ENCODE measurements at places on chromosomes 3 and 15. TPM values are rescaled to one million over a fixed set of nuclear protein-coding genes. Genes with fewer than 3 reads are reported as not detected.

The EBLN2 gene
- 0.71 TPM for total RNA-seq

The WDR93 gene
- total RNA-seq = 1.5 TPM

The VEPH1 gene
- 79.0 TPM for total RNA-seq

The TTBK2 gene
- total RNA-seq = 10.6 TPM

The KNSTRN gene
- total RNA-seq = 65.1 TPM

The LSAMP gene
- total RNA-seq = not detected

The NMNAT3 gene
- total RNA-seq = 73.6 TPM

The RPLP1 gene
- 70.1 TPM for total RNA-seq

The DAZL gene
- not detected for total RNA-seq

The GAP43 gene
- total RNA-seq = not detected

The CDCP1 gene
- 11.3 TPM for total RNA-seq

The PROK2 gene
- total RNA-seq = not detected

The CPA3 gene
- not detected for total RNA-seq

GRCh38 chr15:76345880-76346668 lies 9.5 kb downstream of the ISL2 start:
- no peak for DNase-seq

DNA sequence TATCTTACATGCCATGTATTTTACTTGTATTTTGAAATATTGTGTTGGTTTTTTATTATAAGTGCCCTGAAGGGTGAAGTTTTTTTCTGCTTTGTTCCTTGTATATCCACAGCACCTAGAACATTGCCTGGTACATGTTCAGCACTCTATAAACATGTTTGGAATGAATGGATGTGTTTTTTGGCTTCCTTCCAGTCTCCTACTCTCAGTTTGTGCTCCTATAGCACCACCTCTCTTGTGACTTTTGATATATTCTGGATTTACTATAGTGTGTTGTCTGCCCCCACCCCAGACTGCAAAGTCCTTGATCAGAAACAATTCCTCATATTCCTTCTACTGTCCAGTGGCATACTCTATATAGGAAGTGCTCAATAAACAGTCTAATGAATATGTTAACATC lies 60.6 kb downstream of the PLCL2 start:
- no peak for DNase-seq

DNA sequence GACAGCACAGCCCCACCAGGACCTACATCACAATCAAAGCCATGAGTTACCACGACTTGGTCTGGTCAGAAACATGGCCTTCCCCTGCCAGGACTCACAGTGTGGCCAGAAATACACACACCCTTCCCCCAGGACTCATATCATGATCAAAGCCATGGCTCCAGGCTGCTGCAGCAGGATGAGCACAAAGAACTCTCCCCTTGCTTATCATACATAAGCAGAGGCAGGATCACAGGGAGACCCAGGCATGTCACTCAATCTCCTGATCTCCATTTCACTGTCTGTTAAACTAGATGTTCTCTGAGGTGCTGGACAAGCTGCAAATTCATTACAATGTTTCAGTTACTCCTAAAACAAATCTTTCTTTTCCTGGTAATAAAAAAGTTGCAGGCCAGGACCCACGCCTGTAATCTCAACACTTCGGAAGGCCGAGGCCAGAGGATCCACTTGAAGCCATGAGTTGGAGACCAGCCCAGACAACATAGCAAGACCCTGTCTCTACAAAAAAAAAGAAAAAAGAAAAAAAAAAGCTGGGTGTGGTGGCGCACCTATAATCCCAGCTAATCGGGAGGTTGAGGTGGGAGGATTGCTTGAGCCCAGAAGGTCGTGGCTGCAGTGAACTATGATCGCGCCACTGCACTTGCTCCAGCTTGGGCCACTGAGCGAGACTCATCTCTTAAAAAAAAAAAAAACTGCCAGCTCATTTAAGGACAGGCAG lies 1.2 kb downstream of the PFKFB4 start:
- DNase-seq = no peak

DNA sequence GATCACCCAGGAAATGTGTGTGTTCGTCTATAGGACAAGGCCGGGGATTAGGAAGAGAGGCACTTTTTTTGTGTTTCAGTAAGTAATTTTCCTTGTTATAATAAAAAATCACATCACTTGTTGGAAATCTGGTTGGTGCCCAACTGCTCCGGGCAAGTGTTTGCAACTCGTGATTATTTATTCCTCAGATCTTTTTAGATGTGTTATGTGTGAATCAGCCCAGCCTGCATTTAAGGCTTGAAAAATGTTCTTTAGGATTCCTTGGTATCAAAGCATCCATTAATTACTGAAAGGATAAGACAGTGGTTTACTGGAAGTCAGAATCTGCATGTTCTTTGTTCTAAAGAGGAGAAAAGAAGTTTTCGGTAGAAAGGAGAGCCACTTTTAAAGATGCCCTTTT lies 345.6 kb downstream of the FEZF2 start:
- no peak for DNase-seq

- no peak for DNase-seq
Measured at GRCh38 chr3:123859177-123859576, 25.0 kb downstream of the MYLK start.

GRCh38 chr3:158789592-158789991 lies 12.3 kb upstream of the MFSD1 start:
- peak; percentile 53 for DNase-seq

GRCh38 chr3:13767896-13768295 lies 112.0 kb downstream of the WNT7A start:
- no peak for DNase-seq

- DNase-seq = no peak
Measured at GRCh38 chr3:16013568-16013967, 160.9 kb upstream of the GALNT15 start.

DNA sequence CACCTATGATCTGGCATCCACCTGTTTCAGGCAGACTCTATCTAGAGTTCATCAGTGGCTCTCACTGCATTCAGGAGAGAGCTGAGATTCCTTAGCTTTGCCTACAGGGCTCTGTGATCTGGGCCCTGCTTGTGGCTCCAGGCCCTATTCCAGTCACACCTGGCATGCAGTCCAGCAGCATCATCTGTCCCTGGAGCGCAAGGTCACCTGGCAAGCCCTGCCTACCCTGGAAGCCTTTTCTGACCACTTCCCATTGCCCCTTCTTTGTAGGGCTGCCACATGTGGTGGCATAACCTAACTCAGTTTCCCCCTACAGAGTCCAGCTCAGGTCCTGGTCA lies 115.1 kb upstream of the PLXNA1 start:
- DNase-seq = no peak

DNA sequence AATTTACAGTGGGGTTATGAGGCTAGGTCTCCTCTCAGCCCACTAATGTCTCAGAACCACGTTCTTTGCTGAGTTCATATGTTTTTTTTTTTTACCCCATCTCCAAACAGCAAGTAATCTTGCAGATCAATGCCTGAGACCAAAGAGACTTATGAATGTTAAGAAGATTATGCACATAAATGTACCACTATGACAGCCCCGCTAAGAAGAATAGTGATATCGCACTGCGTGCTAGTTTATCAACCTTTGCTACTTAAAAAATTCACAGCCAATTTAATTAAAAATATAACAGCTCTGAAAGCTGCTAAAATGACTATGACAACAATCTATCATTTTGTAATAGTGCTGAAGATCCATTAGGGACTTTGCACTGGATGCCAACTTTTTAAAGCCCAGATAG lies 739.0 kb upstream of the CFAP20DC start:
- no peak for DNase-seq

DNA sequence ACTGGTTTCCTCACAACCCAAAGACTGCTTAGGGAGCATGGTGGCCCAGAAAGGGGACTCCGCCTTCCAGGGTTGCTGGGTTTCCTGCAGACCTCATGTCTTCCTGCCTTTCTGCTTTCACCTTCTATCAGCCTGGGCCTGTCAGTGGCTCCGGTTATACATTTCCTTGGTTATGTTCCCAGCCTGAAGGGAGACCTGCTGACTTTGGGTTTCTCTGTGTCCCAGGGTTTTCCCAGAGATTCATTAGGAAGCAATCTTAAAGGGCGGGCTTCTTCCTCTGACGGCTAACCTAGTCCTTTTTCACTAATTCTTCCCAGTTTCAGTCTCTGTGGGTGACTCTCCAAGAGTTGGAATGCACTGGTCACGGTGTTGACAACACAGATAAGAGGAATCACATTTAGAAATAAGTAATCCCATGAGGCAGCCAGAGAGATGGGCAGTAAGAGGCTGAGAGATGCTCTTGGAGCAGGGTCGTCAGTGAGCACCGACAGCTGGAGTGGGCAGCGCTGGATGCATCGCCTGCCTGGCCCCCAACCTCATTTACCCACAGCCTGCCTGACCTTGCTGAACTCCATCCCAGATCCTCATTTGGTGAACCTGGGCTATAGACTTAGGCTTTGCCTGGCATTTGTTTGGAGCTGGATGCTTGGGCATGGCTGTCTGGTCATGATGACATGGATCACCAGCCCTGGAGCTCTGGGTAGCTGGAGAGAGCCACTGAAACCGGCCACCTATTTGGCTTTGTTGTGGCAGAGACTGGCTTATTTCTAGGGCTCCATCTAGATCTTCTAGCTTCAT lies 10.0 kb upstream of the EHD4 start:
- no peak for DNase-seq

- no peak for DNase-seq
Measured at GRCh38 chr3:110519071-110519470, 552.5 kb upstream of the NECTIN3 start.

- no peak for DNase-seq
Measured at GRCh38 chr15:77608774-77609173, 23.9 kb downstream of the LINGO1 start.

- DNase-seq = no peak
Measured at GRCh38 chr15:40034186-40034946, 4.6 kb downstream of the SRP14 start.

DNA sequence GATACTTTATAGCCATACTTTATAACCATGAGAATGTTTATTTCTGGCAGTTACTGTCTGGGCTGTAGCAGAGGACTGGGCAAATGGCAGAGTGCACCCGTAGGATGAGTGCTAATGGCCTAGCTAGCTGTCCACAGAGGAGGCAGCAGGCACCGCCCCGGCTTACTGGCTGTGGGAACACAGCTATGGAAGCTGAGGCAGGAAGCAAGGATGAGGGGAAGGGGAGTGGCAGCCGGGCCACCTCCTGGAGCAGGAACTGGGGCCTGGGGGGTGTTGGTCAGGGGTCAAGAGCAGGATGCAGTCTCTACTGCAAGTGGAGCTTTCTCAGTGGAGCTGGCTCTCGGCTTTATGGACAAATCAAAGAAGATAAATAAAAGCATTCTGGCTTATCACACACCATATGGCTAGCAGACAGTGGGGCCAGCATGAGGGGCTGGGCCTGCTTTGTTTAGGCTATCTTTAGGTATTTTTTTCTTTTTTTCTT lies 316.8 kb upstream of the CTDSPL start:
- no peak for DNase-seq

GRCh38 chr3:56998076-56998529 lies 62.4 kb upstream of the SPATA12 start:
- no peak for DNase-seq

- DNase-seq = no peak
Measured at GRCh38 chr15:44081026-44082013, 113.8 kb downstream of the FRMD5 start.

DNA sequence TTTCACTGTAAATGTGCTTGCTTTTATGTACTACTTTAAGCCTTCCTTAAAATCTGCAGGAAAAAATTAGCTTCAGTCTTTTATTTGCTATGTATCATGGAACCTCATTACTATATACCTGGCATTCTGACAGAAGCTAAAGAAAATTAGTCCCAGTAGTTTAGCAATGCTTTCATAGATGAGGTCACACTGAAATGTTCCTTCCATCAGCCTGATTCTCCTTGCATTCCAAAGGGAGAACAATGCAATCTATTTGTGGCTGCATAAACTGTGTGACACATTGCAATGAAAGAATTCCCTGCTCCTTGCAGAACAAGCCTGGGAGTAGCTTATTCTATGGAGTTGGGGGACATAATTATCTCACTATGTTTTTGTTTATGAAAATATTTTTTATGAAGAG lies 691.5 kb upstream of the ARPP21 start:
- no peak for DNase-seq

DNA sequence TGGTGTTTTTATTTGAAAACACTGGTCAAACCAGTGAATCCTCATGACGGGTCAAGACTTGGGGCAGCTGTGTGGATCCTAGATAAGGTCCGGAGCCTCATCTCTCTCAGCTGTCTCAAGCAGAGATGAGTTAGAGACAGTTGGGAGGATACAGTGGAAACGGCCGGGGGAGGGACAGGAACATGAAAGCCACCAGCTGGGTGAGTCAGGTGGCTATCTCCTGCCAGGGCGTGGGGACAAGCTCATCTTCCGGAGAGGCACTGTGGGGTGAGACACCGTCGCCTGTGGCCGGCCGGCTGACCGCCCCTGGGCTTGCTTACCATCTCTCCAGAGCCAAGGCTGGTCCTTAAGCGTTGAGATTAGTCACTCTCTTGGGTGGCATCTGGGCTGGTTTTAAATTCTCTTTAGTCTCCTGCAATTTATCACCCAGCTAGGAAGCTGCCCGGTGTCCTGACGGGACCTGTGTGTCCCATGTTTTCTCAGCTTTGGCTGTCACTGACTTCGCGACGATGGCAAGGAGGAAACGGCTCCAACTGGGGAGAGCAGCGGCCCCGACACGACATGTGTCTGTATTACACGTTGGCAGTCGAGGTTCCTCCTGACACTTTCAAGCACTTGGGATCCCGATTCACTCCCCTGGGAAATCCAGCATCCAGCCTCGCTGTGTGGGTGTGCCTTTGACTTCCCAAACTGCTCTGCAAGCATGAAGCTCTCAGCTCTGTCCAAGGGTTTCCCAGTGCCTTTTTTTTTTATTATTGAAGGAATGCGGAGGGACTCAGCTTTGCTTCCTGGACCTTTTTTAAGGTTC lies 7.5 kb downstream of the ST8SIA2 start:
- DNase-seq = no peak

Data from Caki2 (cell line).